Ovary (tissue), 10 donors: ENCODE measurements at places on chromosomes 16 and 17. TPM values are rescaled to one million over a fixed set of nuclear protein-coding genes. Genes with fewer than 3 reads are reported as not detected.

DNA sequence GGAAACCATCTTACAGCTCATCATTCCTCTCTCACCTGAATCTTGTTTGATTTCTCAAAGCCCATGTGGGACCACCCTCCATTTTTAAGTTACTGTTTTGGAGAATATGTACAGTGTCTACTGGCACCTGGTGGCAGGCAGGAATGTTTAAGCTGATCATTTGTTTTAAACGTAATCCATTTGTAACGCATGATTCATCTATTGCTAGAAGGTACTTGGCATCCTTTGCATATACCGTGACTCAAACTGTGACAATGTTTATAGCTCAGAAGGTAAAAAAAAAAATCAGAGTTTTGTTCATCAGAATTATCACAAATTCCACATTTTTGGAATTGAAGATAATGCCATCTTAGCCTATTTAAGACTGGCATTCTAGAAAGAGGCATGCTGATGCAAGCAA is 1007.5 kb upstream of the EEF2KMT start:
- DNase-seq, result no peak

- no peak for DNase-seq
Measured at GRCh38 chr16:77899416-77899815, 111.1 kb downstream of the VAT1L start.

GRCh38 chr17:10336393-10336792 is 36.4 kb downstream of the MYH13 start:
- DNase-seq, result no peak

GRCh38 chr16:25434064-25434463 is 176.4 kb upstream of the ZKSCAN2 start:
- DNase-seq, result no peak

The ARL4D gene
- total RNA-seq, result 30.7 TPM

DNA sequence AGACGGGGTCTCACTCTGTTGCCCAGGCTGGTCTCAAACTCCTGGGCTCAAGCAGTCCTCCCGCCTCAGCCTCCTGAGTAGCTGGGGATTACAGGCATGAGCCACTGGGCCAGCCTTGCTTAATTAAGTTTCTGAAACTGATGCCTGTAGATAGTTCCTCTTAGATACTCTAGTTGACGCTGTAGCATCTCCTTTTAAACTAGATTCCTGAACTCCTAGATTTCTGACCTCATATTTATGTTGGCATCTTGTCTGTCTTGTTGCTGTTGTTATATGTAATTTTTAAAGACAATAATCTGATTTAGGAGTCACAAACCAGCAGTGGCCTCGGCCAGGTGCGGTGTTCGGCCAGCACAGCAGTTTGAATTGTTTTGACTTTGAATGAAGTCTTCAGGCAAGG is 37.5 kb downstream of the DHRS7B start:
- no peak for DNase-seq

- no peak for DNase-seq
Measured at GRCh38 chr17:17818088-17818526, 18.7 kb downstream of the SREBF1 start.

The ATP2A1 gene
- total RNA-seq, result 0.41 TPM

GRCh38 chr17:41332239-41332638 is 16.7 kb upstream of the KRTAP17-1 start:
- no peak for DNase-seq

- DNase-seq, result no peak
Measured at GRCh38 chr16:68370581-68371275, 59.9 kb downstream of the PRMT7 start.

GRCh38 chr16:51621610-51622009 is 470.5 kb upstream of the SALL1 start:
- no peak for DNase-seq

DNA sequence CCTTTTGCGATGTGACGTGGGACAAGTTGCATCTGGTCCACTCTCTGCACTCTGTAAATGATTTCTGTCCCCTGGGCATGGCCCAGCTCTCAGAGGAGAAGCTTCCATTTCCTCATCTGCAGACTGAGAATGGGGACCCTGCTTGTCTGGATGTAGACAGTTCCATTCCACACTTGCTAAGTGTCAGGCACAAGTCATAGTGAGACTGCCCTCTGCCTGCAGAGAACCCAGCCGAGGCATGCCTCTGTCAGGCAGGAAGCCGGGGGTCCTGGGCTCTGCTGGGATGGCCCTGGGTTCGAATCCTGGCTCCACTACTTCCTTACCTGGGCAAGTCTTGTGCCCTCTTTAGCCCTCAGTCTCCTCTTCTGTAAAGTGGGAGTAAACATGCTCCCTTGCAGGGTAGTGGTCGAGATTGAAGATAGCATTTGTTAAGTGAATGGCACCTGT is 4.1 kb downstream of the MAP2K3 start:
- no peak for DNase-seq

The KRT33B gene
- total RNA-seq, result not detected

DNA sequence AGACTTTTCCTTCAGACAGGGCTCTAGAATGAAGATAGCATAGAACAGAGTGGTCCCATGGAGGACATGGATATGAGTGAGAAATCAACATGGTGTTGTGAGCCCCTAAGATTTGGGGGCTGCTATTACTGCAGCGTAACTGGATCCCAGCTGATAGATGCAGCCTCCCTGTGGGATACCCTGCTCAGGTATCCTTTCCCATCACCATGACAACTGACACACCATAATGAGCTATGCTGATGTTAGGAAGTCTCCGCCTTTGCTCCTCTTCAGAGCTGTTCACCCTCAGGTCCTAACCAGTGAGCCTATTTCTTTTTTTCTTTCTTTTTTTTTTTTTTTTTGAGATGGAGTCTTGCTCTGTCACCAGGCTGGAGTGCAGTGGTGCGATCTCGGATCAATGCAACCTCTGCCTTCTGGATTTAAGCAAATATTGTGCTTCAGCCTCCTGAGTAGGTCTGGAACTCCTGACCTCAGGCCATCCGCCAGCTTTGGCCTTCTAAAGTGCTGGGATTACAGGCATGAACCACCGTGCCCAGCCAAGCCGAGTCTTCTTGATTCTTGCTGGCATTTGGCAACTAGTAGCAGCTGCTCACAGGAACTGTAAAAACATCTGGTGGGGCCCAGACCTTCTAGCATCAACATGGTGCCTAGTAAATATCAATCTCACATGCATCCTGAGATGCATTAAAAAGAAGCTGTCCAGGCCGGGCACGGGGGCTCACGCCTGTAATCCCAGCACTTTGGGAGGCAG is 17.1 kb downstream of the STX4 start:
- no peak for DNase-seq

The CIBAR2 gene
- 13.0 TPM for total RNA-seq

The BCO1 gene
- 0.45 TPM for total RNA-seq

The RGS11 gene
- 0.72 TPM for total RNA-seq

DNA sequence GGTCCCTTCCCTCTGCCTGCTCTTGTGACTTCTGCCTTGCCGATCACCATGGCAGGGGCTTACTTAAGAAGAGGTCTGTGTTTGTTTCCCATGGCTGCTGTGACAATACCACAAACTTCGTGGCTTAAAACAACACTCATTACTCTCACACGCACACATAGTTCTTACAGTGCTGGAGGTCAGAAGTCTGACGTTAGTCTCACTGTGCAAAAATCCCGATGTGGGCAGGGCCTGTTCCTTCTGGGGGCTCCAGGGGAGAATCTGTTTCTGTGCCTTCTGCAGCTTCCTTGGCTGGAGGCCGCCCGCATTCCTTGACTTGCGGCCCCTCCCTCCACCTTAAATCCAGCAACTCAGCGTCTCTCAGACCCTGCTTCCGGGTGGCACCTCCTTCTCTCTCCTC is 249.2 kb upstream of the GSE1 start:
- no peak for DNase-seq

GRCh38 chr17:696369-696768 is 18.3 kb downstream of the VPS53 start:
- DNase-seq, result no peak

DNA sequence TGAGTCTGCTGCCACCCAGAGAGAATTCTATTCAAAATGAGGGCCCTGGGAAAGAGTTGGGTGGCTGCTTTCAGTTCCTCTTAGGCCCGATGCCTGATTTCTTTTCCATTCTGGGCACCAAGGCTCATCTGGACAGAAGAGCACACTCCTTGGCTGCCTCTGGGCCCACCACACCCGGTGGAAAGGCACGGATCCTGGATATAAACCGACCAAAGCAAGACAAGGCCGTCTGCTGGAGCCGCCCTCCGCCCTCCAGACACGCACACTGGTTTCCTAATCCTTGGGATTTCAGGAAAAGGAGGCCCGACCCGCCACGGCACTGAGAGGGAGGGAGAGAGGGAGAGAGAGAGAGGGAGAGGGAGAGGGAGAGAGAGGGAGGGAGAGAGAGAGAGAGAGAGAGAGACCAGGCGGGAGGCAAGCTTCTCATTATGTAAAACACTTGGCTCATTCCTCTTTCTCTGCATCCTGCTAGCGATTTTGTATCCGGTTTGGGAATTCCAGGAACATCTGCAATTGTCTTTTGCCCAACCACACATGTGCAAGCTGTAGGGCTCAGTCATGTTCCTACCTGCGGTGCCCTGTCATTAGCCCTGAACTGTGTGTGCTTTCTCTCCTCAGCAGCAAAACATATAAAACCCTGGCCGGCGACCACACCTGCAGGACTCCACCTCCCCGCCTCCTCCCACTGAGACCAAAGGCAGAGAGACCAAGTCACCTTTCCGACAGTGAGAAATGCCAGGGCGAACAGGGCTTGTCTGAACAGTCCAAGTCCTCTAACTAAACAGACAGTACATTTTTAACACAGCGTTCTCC is 347.2 kb downstream of the SOX9 start:
- DNase-seq, result no peak

The SCGB1C2 gene
- not detected for total RNA-seq

The RNF157 gene
- 1.4 TPM for total RNA-seq

The TMEM238L gene
- total RNA-seq, result not detected

GRCh38 chr17:76090517-76091129 is 11.6 kb downstream of the ZACN start:
- DNase-seq, result no peak

The KRTAP4-6 gene
- not detected for total RNA-seq

DNA sequence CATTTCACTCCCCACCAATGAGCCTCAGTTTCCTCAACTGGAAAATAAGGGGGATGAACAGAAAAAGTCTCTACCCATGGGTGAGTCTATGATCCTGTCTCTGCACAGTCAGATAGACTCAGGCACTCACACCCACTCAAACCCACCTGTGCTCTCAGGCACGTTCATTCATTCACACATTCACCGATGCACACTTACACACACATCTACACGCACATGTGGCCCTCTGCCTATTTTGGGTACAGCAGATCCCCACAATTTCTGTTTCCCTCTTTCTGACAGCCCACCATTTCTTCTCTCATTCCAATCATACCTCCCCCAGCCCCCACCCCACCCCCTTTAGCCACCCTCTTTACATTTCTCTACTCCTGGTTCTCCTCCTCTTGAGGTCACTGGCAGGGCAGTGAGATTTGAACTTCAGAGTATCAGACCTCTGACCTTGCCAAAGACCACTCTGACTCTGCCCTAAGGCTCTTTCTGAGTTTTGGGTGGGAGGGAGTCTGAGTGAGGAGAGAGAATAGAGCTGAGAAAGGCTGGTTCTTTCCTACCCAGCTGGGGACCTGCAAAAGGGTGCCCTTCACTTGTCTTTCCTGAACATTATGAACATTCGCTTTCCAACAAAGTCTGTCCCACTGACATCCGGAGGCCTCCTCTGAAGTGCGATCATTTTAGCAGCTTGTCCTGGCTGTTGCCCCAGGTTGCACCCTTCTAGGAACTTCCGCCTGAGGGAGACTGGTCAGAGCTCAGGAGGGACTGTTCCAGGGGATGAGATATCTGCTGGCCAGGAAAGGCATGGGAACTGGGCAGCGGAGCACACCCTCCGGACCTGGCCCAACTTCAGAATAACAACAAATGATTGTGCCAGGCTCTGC is 10.1 kb upstream of the COL1A1 start:
- peak; percentile 39 for DNase-seq

- DNase-seq, result no peak
Measured at GRCh38 chr17:33561569-33562334, 268.7 kb upstream of the ASIC2 start.

- no peak for DNase-seq
Measured at GRCh38 chr17:29642171-29642611, 19.5 kb upstream of the CORO6 start.

DNA sequence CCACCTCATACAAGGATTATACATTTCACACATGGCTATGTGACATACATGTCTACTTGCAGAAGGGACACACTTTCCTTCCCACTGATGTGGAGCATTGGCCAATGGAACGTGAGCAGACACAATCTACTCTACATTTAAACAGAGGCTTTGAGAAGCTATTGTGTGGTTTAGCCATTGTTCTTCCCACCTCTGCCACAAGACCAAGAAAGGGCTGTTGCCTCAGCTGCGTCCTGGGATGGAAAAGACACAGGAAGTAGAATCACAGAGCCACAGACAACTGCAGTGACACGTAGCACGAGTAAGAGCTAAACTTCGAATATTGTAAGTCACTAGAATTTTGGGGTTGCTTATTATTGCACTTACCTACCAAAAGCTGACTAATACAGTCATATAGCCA is 33.3 kb downstream of the PRKCB start:
- DNase-seq, result no peak

The MFAP4 gene
- total RNA-seq, result 46.5 TPM

The CYB5D1 gene
- total RNA-seq, result 7.0 TPM

The PAFAH1B1 gene
- 108 TPM for total RNA-seq

DNA sequence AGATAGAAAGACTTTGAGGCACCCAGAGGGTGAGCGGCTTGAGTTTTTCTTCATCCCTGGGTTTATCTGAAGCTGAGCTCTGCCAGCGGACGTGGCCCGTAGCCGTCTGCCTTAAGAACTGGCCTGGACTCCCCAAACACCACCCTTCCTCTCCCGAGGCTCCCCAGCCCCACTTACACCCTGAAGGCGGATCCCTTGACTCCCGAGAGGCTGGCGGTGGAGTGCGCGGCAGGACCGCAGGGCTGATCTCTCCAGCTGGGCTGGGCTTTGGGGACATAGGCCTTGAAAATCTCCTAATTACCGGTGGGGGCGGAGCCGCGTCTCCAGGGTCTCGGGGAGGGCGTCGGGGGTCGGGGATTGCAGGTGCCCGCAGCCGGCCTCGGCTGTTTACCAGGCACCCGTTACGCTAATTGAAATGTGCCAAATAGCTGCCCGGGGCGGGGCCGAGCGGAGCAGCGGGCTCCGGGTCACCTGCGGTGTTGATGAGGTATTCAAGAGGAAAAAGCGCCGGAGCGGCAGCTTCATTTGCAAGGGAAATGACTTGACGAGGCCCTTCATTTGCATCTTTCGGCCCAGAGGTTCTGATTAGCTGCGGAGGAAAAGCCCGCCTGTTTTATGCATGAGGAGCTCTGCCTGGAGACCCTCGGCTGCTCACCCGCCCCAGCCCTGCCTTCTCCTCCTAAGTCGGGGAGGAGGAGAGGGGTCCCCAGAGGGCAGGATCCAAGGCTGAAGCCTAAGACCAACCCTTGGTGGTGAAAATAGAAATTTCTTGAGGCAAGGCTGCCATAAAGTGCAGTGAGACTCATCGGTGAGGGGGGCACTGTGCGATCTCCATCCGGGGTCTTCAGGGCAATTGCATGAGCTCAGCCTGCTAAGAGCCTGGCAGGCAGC is 100.7 kb downstream of the MGAT5B start:
- no peak for DNase-seq

The CCL16 gene
- 0.11 TPM for total RNA-seq

The EVPL gene
- total RNA-seq, result 1.4 TPM

- DNase-seq, result no peak
Measured at GRCh38 chr16:20940871-20941635, 40.5 kb downstream of the LYRM1 start.

The CD300LF gene
- total RNA-seq, result 3.9 TPM

- no peak for DNase-seq
Measured at GRCh38 chr17:14922411-14922810, 342.7 kb downstream of the PMP22 start.

The CENPV gene
- 18.8 TPM for total RNA-seq

The HELZ gene
- total RNA-seq, result 70.2 TPM
